Activated T-cell treated with anti-CD3 and anti-CD28 coated beads, Interleukin-2, amount 50 U/mL, for 72 hours (primary cell): ENCODE measurements at places on chromosomes 12 and 14. TPM values are rescaled to one million over a fixed set of nuclear protein-coding genes. Genes with fewer than 3 reads are reported as not detected.

Gene GPR137C
- total RNA-seq: 0.12 TPM

Gene SERPINA9
- total RNA-seq: not detected

Gene MSI1
- 5.6 TPM for total RNA-seq

Gene RDH12
- not detected for total RNA-seq

Gene P2RX2
- total RNA-seq: not detected

Gene CABP1
- 1.2 TPM for total RNA-seq

Gene SLC2A14
- total RNA-seq: 0.14 TPM

Gene ULK1
- total RNA-seq: 29.8 TPM

Gene FOXG1
- total RNA-seq: not detected

Gene TAS2R31
- total RNA-seq: 2.9 TPM

Gene TAS2R20
- 1.3 TPM for total RNA-seq

Gene HEATR5A
- total RNA-seq: 11.4 TPM

Gene PPFIA2
- total RNA-seq: not detected

Gene PLEKHH1
- total RNA-seq: 1.2 TPM

Gene NKX2-1
- total RNA-seq: not detected

Gene GRIN2B
- total RNA-seq: not detected

Gene NPFF
- total RNA-seq: 1.3 TPM

Gene ARHGEF25
- 5.3 TPM for total RNA-seq

Gene GALNT8
- 1.7 TPM for total RNA-seq

Gene FOXN4
- not detected for total RNA-seq

Gene IFNG-AS1
- not detected for total RNA-seq

Gene KRT86
- total RNA-seq: 0.82 TPM
